ENCODE measurements at places on chromosomes 11 and 22.

GRCh38 chr22:47848184-47848920 is 1085.9 kb downstream of the TBC1D22A start:
- DNase-seq = no peak

- DNase-seq = no peak
These were observed 186.1 kb downstream of the DSCAML1 start for GRCh38 chr11:117610901-117611300.

DNA sequence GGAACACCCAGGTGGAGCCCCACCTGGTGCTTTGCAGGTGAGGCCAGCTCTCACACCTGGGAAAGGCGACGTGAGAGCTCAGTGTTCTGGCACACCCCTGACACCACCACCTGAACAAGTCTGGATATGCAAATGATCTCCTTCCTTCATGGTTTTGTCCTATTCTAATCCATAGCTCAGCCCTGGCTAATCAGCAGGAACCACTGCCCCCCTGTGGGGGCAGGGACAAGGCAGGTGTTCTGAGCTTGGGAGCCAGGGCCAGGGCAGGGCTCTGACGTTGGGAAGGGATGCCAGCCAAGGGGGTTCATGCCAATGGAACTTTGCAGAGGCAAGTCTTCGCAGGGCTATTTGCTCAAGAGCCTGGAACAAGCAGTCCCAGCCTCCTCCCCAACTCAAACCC is 144.2 kb downstream of the TRIM29 start:
- DNase-seq = no peak

GRCh38 chr11:129324533-129325175 is 51.0 kb upstream of the BARX2 start:
- DNase-seq = no peak

DNA sequence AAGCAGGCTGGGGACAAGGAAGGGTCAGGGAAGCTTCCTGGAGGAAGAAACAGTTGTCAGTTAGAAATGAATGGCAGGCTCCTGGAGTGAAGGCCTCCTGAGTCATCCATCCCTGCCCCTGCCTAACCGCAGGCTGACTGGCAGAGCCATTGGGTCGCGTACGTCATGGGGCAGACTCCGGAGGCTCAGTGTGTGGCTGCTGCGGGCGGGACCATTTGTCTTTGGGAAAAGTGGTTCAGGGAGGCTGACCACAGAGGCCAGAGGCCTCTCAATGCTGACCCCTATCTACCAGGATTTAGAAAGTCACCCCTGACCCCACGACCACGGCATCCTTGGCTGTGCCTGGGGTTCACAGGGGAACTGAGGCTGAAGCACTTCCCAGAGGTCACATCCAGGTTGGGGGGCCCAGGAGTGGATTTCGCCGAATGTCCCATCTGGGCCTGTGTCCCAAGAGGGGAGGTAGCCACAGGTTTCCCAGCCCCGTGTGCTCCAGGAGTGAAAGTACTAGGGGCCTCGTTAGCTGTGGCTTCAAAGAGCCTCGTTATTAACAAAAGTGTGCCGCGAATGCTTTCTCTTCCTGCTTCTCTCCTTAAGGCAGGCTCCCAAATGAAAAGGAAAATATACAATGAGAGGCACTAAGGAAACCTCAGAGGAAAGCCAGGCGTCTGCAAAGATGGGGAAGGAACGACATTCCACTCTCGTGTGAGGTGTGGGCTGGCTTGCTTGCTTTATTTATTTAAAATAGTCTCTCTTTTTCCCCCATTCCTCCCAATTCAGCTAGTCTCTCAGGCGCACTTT is 58.9 kb downstream of the FLRT1 start:
- DNase-seq = no peak

- DNase-seq = no peak
These were observed 1025.8 kb downstream of the FAM181B start for GRCh38 chr11:81707881-81708280.

GRCh38 chr11:122864386-122865115 is 18.0 kb upstream of the JHY start:
- DNase-seq = no peak

- DNase-seq = no peak
These were observed 4.6 kb downstream of the TSPAN32 start for GRCh38 chr11:2306452-2306823.

DNA sequence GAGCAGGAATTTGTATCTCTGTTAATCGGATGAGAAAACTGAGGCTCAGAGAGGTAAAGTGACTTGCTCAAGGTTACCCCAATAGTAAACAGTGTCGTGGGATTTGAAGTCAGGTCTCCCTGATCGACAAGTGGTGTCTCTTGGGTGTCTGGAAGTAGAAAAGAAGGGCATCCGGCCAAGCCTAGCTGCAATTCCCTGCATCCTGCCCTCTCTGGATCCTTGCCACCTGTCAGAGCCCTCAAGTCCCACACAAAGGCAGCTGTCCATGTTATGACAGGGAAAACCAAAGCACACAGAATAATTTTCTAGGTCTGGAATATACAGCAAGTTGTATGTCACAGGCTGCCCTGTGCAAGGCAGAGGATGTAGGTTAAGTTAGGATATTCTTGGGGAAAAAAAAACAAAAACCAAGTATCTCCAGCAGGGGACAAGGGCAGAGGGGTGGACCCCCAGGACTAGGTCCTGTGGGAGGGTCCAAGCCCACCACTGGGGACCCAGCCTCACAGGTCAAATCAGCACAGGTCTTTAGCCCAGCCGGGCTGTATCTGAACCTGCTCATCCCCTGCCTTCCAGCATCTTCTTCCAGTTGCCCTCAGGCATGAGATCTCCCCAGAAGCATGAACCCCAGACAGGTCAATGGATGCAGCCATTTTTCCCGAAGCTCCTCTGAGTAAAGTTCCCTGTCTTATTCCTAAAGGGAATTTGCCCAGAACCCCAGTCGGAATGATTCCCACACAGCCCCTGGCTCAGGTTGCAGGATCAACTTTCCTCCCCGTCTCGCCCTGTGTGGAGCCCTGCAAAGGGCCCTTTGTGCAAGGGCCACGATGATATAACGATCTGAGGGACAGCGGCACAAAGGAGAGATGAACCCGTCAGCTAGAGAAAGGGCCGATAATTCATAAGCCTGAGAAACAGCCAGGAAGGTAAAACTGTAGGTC is 15.0 kb downstream of the USH1C start:
- DNase-seq = no peak

- DNase-seq = no peak
These were observed 14.1 kb upstream of the PGM2L1 start for GRCh38 chr11:74412321-74412720.

- no peak for DNase-seq
These were observed 55.3 kb downstream of the C22orf31 start for GRCh38 chr22:29006346-29006745.

GRCh38 chr11:125327518-125328224 is 163.1 kb downstream of the PKNOX2 start:
- no peak for DNase-seq

DNA sequence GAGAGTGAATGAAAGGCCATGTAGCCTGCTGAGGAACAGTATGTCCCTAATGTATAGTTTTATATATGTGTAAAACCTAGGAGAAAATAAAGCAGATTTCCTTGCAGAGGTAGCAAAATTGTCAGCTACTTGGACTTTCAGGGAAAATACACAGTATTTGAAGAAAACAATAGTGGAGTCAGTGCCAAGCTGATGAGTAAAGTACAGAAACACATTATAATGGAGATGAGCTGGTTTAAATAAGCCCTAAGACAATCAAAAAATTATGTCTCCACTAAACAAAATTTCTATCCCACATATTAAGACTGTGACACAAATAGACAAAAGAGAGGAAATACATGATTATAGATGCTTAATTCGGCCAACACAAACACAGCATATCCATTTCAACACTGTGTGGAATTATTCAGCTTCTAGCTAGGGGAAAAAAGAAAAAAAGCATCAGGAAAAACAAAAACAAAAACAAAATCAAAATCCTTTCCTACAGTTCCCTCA is 75.9 kb downstream of the MAML2 start:
- DNase-seq = no peak

DNA sequence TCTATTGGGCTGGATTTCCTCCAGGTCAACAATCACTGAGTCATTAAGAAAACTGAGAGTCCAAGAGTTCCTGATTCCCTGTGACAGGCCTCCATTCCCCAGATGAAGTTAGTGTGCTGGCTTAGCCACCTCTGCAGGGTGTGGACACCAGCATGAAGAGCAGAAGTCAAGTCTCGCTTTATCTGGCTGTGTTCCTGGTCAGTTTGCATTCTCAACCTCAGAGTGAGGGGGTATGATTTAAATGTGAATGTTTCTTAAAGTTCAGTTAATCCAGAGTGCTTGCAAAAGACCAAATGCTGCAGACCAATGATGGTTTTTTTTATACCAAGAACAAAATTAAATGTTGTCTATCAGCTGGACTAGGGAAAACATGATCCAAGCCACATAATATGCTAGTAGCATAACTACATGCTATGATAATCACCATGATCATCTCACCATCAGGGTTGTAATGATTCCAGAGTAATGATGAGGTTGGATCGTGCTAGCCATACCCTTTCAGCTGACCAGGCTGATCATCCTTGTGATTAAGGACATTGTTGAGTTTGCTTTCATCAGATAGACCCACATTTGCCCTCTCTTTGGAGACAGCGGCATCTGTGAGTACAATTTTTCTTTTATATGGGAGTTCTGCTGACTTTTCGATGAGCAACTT is 145.8 kb upstream of the ARHGAP20 start:
- no peak for DNase-seq

DNA sequence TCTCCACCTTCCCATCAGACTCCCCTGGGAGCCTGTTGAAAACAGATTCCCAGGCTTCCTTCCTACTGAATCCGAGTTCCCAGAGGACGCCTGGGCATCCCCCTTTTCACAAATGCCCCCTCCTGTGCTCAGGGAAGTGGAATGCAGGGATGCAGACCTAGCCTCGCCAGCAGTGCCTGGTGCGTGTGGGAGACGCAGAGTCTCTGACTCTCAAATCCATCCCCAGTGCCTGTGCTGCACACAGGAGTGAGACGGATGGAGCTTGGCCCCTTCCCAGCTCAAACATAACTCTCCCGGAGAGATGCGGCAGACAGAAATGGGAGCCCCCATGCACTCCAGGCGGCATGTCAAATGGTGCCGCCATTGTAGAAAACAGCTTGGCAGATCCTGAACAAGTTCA is 62.6 kb downstream of the CTTN start:
- no peak for DNase-seq

DNA sequence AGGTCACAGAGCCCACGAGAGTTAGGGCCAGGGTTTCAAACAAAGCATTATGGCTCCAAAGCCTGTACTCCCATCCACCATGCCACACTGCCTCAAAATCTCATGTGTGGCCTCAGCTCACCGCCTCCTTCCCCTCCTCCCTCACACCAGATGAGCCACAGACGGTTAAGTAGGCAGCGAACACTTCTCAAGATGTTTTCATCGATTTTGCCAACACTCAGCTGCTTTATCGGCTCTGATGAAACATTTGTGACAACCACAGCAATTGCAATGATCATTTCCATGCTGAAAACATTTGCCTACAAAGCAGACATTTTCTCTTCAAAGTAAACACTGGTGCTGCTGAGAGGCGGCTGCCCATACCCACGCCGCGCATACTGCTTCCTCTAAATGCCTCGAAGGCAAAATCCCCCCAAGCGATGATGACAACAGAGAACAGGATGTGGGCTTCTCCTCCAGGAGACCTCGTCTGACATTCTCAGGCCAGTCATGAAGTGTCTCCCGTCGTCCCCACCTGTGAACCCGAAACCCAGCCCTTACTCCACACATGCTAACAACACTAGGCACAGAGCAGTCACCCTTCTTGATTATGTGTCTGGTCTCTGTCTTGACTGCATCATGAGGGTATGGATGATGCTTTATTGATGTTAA is 599.2 kb downstream of the SOX6 start:
- DNase-seq = no peak

DNA sequence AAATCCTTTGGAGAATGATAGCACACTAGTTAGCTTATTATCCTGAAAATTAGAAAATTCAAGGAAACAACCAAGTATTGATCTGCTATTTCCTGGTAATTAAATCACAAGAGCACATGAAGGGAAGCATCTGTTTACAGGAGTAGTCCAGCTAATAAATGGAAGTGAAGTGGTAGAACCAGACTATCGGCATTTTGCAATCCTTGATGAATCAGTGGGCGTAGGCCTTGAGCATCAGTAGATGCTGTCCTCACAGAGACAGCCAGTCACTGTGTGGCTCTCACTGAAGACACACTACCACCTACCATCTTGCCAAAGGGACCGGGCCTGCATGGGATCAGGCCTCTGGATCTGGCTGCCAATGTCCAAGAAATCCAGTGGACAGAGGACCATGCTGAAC is 69.8 kb downstream of the FBLN1 start:
- no peak for DNase-seq

- DNase-seq = no peak
These were observed 232.2 kb upstream of the PITPNB start for GRCh38 chr22:28151151-28151816.

GRCh38 chr11:109241988-109242536 is 179.9 kb upstream of the C11orf87 start:
- DNase-seq = no peak

DNA sequence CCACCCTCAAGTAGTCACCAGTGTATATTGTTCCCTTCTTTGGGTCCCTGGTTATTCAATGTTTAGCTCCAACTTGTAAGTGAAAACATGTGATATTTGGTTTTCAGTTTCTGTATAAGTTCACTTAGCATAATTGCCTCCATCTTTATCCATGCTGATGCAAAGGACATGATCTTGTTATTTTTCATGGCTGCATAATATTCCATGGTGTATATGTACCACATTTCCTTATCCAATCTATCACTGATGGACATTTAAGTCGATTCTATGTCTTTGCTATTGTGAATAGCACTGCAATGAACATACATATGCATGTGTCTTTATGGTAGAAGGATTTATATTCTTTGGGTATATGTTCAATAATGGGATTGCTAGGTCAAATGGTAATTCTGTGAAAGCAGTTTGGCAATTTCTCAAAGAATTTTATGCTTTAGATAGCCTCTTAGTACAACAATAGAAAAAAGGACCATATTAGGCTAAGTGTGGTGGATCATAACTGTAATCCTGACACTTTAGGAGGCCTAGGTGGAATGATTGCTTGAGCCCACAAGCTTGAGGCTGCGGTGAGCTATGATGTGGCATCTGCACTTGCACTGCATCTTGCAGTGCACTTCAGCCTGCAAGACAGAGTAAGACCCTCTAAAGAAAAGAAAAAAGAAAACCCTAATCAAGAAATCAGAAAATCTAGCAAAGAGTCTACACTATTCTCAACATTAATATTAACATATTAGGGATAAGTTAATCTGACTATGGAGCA is 468.5 kb upstream of the FAT3 start:
- DNase-seq = no peak
